ENCODE measurements at places on chromosomes 2 and 18.

- DNase-seq = no peak
These were observed 73.6 kb upstream of the RBM44 start for GRCh38 chr2:237724811-237725478.

DNA sequence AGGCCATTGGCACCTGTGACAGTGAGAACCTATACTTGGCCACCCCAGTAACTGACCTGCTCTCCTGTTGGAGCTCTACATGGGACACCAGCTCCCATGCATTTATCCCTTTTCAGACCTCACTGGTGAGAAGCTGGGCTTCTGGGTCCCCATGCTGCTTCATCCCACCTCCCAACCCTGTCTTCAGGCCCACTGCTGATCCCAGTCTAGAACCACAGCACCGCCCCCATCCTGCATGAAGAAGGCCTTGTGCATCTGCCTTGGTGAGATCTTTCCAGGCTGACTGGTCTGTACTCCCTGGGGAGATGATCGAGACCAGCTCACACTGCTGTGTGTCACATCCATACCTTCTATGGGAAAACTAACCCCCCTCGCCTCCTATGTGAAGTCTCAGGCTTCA is 22.7 kb downstream of the TTC32 start:
- no peak for DNase-seq

DNA sequence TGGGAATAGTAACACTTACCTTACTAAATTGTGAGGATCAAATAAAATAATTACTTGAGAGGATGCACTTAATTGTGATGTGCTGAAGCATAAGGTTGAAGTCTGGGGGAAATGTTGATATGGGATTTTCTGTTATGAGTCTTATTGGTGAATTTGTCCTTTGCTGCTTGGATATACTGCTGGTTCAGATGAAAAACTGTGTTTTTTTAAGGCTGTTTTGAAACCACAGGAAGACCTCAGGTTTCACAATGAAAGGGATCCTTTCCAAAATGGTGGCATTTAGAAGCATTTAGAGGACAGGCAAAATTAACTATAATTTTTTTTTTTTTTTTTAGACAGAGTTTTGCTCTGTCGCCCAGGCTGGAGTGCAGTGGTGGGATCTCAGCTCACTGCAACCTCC is 34.9 kb downstream of the SPATS2L start:
- no peak for DNase-seq

DNA sequence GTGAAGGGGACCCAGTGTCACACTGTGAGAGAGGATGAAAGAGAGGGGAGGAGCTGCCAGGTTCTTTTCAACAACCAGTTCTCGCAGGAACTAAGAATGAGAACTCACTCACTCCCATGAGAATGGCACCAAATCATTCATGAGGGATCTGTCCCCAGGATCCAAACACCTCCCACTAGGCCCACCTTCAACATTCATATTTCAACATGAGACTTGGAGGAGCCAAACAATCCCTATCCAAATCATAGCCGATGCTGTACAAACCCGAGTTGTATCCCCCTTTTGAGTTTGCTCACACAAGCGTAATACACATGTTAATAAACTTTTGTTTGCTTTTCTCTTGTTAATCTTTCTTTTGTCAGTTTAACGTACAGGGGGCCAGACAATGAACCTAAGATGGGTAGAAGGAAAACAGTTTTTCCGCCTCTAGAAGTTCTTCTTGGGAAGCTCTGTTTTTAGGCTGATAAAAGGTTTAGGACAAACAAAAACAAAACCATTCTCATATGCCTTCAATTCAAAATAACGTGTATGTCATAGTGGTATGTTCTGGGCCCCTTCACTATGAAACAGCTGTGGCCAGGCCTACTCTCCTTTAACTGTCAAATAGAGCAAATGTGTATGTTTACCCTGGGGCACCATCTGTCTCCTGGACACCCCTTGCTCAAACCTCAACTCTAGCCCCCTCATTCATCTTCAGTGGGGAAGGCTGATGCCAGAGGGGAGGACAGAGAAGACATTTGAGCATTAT is 9.1 kb upstream of the TMEM37 start:
- no peak for DNase-seq

- DNase-seq = no peak
These were observed 122.0 kb downstream of the ARHGAP28 start for GRCh38 chr18:6851480-6851879.

DNA sequence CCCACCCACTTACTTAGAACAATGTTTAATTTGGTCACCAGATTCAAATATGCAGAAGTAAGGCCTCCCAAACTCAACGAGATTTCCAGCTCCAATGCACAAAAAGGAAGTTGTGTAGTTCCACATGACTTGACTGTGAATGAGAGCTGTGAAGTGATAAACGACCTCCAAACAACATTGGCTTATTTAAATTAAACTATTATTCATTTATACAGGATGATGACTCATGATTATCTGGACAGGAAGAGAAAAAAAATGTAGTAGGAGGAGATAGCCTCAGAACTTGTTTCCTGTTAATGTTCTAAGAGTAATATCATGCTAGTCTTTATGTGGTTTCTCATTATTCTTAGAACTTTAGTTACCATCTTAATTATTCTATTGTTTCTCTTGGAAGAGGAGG is 237.3 kb downstream of the C1D start:
- no peak for DNase-seq
